Endothelial cell of umbilical vein (primary cell): ENCODE measurements at places on chromosomes 6 and 20. TPM values are rescaled to one million over a fixed set of nuclear protein-coding genes. Genes with fewer than 3 reads are reported as not detected.

Gene MTFR2
- total RNA-seq = 7.4 and 7.7 TPM in 2 replicates

Gene NOTCH4
- 114 and 120 TPM in 2 replicates for total RNA-seq

Gene ULBP2
- total RNA-seq = 7.0 and 14.0 TPM in 2 replicates

Gene ANKEF1
- total RNA-seq = 1.8 and 2.4 TPM in 2 replicates

Gene KLC4
- total RNA-seq = 26.8 and 26.9 TPM in 2 replicates

Gene GSTA2
- total RNA-seq = not detected in 2 replicates

Gene UNC5CL
- 0.20 and 0.32 TPM in 2 replicates for total RNA-seq

Gene MUCL3
- not detected in 2 replicates for total RNA-seq

Gene DEF6
- total RNA-seq = 0.77 and 1.0 TPM in 2 replicates

Gene PTPN1
- total RNA-seq = 57.7 and 64.3 TPM in 2 replicates

Gene PTCRA
- total RNA-seq = not detected in 2 replicates

Gene GHRH
- not detected in 2 replicates for total RNA-seq

Gene ZNF311
- 0.35 and 0.55 TPM in 2 replicates for total RNA-seq

Gene SLC2A4RG
- 69.3 and 69.4 TPM in 2 replicates for total RNA-seq

Gene TMEM239
- not detected in 2 replicates for total RNA-seq

Gene EYA2
- total RNA-seq = not detected in 2 replicates

Gene SGK2
- total RNA-seq = 0.27 and 0.35 TPM in 2 replicates

DNA sequence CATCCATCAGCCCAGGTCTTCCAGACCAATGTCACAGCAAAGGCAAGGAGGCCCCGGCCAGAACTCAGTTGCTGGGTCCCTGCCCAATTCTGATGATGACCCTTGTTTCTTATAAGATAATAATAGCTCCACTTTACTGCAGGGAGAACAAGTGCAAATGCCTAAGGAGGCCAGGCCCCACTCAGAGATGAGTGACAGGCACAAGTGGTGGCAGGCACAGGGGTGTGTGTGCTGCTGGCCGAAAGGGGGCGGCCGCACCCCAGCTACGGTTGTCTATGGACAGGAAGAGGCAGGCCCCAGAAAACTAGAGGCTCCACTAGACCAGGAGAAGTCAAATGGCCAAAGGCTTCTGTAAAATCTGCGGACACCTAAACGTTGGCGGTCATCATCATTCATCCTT is 28.6 kb downstream of the GNAS-AS1 start:
- no peak for DNase-seq

- DNase-seq = no peak
These were observed 40.5 kb downstream of the SLC22A1 start for GRCh38 chr6:160162030-160162566.

DNA sequence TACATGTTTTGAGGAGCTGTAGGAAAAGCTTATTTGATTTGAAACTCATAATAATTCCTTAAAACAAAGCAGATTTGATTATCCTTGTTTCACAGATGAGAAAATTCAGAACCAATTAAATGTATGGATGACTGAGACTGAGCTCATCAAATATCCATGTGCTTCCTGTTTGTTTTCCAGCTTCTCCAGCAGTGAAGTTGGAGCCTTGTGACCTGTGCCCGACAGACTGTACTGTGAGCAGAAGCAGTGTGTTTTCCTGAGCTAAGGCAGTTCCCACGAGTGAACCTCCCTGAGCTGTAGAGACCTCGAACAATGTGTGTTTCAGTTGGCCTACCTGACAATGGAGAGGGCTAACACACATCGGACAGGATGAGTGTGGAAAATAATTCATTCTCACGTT is 599.5 kb upstream of the NRSN1 start:
- DNase-seq = peak; percentile 1

- DNase-seq = no peak
These were observed 396.7 kb downstream of the HACE1 start for GRCh38 chr6:104462811-104463599.

- no peak for DNase-seq
These were observed 216.6 kb downstream of the HIVEP2 start for GRCh38 chr6:142728364-142728763.

DNA sequence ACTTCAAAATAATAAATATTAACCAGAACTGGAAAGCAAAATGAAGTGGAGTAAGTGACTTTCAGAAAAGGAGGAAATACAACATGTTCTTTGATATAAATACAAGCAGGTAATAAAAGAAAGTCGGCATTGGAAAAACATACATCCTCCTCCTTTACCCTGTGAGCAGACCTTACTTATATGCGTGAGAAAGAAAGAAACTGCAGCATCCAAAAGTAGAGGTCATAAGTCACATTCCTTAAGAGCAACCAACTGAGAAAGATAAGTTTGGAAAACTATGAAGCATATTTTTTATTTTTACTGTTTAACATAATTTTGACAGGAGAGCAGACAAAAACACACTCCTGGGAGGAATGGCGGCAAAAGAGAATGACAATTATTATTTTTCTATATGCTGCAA is 155.5 kb downstream of the HACE1 start:
- peak; percentile 46 for DNase-seq

GRCh38 chr6:43847741-43848630 is 78.0 kb downstream of the VEGFA start:
- no peak for DNase-seq

- DNase-seq = no peak
These were observed 16.7 kb upstream of the PDYN start for GRCh38 chr20:2010533-2010932.

- DNase-seq = no peak
These were observed 30.3 kb downstream of the CEBPB start for GRCh38 chr20:50220894-50221365.

DNA sequence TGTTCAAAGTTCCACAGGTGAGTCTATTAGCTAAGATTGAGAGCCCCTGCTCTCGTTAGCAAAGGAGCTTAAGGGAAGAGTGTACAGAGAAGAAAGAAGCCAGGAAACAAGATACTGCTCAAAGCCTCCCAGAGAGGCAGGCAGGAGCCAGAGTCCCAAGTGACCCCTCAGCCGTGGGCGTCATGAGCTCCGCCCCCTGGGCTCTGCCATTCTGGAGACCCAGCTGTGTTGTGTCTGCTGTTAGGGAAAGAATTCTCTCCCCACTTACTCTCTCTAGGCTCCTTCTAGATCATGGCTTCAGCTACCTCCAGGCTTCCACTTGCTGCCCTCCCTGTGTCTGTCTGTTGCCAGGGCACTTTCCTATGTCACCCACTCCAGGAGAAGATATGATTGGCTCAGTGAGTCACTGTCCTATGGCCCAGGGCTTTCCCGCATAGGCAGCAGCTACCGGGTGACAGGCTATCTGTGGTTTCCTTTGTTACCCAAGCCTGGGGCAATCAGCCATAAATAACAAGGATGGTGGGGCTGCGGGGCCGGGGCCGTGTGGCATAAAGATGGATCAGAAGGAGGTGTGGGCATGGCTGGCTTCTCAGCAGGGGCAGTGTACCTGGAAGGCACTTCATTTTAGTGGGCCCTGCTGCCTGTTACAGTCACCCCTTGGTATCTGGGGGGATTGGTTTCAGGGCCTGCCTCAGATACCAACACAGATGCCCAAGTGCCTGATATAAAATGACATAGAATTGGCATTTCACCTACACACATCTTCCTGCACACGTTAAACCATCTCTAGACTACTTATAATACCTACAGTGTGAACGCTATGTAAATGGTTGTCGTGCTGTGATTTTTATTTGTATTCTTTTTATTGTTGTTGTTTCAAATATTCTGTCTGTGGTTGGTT is 118.9 kb downstream of the ARMC2 start:
- DNase-seq = peak; percentile 28

DNA sequence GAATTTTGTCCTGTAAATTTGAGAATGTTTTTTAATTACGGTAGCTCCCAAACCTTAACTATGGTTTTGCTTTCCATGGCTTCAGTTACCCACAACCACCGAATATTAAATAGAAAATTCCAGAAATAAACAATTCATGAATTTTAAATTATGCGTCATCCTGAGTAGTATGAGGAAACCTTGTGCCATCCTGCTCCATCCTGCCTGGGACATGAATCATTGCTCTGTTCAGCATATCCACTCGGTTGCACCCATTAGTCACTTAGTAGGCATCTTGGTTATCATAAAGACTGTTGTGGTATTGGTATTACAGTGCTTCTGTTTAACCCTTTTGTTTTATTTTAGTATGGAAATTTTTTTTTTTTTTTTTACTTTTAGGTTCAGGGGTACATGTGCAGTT is 39.7 kb downstream of the KCNS1 start:
- DNase-seq = peak; percentile 61

- no peak for DNase-seq
These were observed 50.3 kb downstream of the TRPC4AP start for GRCh38 chr20:35042268-35042667.

DNA sequence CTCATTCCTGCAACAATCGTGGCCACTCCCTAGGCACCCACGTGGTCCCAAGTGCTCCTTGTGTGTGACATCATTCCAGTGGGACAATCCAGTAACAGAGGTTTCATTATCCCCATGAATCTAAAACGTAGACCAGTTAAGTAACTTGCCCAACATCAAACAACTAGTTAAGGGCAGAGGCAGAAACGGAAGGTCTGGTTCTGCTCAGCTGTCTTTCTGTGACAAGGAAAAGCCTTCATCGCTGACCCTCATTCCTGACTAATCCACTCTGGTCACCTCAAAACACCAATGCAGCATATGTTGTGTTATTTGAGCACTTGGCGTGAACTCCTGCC is 261.4 kb upstream of the JARID2 start:
- DNase-seq = no peak

DNA sequence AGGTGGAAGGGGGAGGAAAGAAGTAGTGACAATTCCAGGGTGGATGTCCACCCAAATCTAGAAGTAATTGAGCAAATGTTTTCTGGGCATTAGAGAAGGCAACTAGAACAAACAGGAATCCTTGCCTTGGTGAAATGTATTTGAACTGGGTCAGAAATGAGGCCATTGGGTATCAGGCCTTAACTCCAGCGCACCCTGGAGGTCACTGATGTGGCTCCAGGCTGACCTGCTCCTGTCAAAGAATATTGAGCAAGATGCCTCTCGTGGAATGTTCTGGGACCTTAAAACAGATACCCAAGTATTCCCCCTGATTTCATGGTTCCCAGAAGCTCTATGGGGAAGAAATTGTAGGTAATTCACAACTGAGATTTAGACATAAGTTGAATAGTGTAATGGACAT is 6.9 kb downstream of the HLA-DPB1 start:
- no peak for DNase-seq

DNA sequence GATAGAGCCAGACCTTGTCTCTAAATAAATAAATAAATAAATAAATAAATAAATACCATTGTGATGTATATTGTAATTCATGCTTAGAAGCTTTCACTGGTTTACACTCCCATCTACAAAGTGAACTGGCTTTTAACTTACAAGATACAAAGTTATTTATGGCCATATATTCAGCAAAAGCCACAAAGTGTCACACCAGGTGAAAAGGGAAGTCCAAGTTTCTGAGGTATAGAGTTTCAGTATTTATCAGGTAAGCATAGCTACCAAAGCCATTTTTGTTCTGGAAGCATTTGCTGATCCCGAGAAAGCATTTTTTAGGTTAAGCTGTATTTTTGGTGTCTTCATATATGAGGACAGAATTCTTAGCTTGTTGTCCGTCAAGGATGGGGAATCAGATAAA is 22.1 kb upstream of the PKIG start:
- no peak for DNase-seq

- DNase-seq = peak; percentile 88
These were observed 62.9 kb downstream of the MRPL14 start for GRCh38 chr6:44064089-44064947.

DNA sequence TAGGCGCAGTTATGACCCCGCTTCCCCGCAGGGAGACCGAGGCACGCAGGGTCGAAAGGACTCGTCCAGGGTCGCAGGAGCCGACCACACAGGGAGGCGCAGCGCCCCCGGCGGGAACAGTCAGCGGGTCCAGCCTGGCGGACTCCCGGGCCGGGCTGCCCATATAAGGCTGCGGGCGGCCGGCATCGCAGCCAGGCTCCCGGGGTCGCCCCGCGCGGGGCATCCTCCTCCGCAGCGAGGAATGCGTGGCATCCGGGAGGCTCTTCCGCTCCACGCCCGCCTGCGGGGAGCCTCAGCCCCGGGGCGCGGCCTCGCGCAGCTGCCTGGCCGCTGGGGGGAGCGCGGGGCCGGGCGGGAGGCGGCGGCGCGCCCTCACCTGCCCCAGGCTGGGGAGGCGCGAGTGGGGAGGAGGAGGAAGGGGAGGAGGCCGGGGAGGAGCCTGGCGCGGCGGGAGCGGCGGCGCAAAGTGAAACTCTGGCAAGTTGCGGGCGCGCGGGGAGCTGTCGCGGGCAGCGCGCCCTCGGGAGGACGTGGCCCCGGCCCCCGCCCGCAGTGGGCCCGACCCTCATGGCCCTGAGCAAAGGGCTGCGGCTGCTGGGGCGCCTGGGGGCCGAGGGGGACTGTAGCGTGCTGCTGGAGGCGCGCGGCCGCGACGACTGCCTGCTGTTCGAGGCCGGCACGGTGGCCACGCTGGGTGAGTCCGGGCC is at the start of gene SYNJ2:
Gene SYNJ2, plus strand, starts transcription at position 469 of the 707 bp plus-strand sequence. Its CDS starts 99 bp downstream, at position 568.
- DNase-seq = peak; percentile 73

DNA sequence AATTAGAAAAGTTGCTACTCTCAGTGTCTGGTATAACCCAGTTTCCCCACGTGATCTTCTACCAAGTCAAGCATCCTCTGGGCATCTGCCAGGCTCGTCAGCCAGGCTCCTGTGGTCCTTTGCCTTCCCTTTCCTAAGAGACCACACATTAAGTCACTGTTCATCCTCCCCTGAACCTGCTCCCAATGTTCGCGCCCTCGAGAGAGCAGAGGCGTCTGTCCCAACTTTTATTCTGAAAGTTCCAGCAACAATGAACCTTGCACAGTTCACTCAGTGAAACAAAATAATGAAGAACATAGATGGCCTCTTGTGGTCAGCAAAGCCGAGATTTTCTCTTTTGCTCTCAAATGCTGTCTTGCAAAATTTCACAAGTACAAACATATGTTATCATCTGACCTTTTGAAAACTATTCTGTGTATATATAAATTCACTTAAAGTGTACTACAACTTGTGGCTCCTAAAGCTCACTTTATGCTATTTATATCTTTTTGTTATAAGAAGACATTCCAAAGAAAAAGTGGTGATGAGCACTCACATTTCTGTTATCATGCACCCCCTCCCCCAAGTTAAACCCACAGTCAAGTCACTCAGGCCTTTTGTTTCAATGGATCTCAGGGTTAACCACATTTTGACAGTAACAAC is 39.2 kb upstream of the NHSL1 start:
- no peak for DNase-seq

DNA sequence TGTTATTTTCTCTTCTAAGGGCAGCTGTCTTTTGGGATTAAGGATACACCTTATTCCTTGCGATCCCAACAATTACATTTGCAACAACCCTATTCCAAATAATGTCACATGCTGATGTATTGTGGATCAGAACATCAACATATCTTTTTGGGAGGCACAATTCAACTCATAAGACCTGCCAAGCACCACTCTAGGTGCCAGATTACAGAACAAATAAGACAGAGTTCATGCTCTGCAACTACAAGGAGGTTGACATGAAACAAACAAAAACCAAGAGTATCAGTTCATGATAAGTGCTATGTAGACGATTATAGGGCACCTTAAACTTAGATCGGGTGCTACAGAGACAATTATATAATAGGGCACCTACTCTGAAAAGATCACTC is 203.2 kb upstream of the SGK1 start:
- DNase-seq = no peak

DNA sequence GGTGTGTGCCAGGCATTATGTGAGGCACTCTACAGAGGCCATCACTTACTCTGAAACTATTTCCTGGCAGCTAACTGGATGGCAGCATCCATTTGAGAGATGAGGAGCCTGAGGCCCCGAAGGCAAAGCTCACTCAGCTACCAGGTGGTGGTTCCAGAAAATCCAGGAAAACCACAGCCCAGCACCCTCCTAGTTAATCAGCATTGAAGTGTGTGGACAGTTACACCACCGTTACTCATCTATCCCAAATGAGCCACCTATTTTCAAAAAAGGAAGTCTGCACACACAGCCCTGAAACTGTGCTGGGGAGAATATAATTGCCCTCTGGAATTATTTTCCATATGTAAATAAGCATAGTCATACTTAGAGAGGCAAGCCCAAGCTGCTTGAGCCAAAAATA is 67.4 kb downstream of the CNBD2 start:
- no peak for DNase-seq
